ENCODE measurements at places on chromosomes 6 and 20.

DNA sequence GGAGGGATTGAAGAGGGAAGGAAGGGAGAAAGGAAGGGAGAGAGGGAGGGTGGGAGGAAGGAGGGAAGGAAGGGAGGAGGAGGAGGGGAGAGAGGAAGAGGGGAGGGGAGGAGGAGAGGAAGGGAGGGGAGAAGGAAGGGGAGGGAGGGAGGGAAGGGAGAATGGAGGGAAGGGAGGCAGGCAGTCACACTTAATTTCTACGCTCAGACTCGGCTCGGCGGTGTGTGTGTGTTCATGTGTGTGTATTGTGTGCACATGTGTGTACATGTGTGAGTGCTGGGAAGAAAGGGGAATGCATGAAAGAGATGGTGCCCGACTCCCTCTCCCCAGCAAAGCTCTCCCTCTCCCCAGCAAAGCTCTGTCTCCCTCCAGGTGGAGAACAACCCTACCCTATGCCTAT is 79.1 kb upstream of the AFDN start:
- DNase-seq = no peak

DNA sequence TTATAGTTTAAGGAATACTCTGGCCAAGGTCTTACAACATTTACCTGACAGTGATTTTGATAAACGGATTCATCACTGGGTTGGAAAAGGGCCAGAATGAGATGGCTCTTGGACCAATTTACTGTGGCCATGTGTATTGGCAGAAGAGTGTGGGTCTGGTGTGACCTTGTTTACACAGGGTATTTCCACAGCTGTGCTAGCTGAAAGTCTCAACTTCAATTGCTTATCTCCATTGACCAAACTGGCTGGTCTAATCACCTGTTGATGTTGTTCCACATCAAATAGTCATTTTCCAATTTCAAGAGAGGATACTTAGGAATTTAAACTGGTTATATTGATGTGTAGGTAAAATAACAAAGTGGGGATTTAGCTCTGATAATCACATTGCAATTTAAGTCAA is 501.6 kb upstream of the MAP3K7 start:
- no peak for DNase-seq

- no peak for DNase-seq
Observed at GRCh38 chr6:40925341-40925740, 113.7 kb downstream of the UNC5CL start.

- no peak for DNase-seq
Observed at GRCh38 chr6:105886066-105886813, 199.9 kb upstream of the PRDM1 start.

DNA sequence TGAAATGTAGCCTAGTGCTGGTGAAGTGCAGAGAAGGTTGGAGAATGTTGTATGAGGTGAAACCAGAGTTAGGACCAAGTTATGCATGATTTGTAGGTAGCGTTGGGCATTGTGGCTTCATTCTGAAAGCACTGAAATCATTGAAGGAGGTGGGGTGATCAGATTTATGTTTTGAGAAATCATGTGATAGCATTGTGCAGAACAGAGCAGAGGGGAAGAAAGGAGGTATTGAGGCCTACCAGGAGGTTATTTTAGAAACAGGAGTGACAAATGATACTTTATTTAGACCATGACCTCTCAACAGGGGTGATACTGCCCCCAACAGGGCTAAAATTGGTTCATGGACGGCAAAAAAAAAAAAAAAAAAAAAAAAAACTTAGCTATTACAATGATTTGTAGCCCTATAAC is 15.6 kb upstream of the HMGN3 start:
- no peak for DNase-seq

DNA sequence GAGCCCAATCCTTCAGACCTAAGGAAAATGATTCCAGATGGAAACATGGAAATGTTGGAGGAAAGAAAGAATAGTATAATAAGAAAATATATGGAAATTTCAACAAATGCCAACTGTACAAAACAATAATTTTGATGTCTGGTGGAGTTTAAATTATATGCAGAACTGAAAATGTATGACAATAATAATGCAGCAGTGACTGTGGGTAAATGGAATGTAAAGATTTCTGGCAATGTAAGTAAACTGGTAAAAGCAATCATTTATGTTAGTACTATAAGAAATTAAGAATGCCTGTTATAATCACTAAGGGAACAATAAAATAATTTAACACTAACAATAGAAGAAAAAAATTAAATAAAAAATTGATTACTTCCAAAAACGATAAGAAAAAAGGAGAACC is 89.0 kb downstream of the EDN1 start:
- DNase-seq = no peak

GRCh38 chr6:148513145-148514071 is 170.8 kb downstream of the SASH1 start:
- no peak for DNase-seq

DNA sequence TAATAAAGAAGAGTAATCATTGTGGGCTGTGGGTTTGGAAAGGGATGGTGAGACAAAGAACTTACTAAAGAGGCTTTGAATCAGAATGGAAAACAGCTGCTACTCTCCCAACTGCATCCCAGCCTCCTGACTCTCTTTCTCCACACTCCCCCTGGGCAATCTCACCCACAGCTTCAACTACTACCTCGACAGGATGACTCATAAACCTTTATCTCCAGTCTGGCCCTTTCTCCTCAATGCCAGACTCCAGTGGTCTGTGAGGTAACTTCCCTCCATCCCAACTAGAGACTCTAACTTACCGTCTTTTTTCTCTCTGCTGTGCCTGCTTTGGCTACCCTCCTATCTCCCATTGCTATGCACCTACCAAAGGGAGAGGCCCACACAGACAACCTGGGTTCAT is 135.3 kb upstream of the RREB1 start:
- no peak for DNase-seq

DNA sequence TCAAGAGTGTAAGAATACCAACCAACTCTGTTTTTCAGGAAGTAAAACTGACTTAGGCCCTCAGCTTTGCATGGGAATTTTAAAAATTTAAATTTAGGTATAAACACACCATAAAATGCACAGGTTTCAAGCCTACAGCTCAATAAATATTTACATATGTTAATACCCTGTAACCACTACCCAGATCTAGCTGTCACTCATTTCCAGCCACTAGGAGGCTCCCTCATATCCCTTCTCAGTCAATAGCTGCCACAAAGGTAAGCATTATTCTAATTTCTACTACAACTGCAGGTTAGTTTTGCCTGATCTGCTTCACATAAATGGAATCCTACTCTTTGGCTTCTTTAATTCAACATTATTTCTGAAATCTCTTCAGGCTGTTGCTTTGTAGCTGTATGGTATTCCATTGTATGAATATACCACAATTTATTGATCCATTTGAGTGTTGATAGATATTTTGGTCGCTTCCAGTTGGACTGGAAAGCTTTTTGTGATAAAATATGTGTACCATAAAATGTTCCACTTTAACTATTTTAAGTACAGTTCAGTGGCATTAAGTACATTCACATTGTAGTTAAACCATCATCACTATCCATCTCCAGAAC is 32.5 kb upstream of the MEI4 start:
- no peak for DNase-seq

GRCh38 chr6:156175971-156176421 is 601.2 kb upstream of the ARID1B start:
- no peak for DNase-seq

DNA sequence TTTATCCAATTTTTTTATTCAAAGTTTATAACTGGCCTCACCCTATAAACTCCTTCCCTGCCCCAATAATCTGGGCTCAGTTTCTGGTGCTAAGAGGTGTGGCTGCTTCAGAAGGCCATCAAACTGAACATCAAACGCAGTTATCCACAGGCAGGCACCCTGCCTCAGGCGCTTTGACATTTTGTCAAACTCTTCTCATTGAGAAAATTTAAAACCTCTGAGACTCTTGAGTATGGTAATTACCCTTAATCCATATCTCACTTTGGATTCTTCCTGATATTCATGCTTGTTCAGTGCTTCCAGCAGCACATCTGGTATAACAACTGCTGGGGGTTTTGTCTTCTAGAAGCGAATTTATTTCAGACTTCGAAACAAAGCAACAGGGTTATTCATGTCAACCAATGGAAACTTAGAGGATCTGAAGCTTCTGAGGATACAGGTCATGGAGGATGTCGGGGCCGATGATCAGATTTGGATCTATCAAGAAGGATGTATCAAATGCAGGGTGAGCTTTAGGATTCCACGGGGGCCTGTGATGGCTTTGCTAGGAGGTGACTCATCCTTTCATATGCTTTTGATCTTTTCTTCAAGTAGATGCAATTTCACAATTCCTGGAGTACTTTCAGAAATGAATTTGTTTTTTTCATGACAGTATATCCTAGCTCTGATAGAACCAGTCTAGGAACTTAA is 68.2 kb downstream of the RTN4IP1 start:
- no peak for DNase-seq

DNA sequence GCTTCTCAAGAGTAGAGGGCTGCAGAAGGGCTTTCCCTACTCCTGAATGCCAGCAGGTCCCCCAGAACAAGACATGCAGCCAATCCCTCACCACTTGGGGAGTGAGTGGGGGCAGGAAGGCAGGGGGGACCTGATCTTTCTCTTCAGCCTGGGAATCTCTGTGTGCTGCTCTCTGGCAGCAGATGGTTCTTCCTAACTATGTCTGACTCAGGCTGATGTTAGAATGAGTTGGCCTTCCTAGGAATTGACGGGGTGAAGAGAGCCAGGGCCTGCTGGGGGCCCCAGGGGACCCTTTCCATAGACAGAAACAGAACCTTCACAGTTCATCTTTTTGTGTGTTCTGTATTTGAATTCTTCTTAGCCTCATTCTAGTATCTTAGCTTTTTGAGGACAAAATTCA is 29.0 kb upstream of the TCP11 start:
- DNase-seq = no peak

DNA sequence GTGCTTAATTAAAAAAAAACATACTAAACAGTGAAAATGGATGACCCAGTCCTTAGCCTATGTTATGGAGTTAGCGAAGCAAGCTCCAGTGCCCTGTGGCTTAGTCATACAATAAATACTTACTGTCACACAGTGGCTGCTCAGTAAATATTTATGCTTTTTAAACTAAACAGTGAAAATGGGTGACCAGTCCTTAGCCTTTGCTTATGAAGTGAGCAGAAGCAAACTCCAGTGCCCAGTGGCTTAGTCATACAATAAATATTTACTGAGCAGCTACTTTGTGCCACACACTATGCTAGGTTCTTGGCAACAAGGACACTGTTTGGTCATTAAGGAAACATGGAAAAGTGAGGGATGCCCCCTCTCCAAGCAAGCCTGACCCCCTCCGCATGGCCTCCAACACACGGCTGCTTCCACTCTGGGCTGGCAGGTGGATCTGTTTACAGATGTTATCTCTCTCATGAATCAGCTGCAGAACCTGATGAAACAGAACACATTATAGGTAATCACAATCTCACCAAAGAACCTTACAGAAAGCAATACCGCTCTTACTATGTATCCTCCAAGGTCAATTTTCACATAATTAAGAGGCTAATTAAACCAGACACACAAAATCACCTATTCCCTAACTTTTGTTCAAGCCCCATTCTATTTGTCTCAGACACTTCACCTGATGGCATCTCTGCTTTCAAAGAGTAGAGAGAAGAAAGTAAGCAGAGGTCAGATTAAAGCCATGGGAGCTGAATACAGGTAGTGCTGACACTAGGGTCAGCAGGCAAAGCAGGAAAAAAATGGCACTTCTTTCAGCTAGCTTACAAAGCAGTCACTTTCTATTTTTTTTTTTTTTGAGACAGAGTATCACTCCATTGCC is 27.3 kb downstream of the CDK5RAP1 start:
- no peak for DNase-seq

DNA sequence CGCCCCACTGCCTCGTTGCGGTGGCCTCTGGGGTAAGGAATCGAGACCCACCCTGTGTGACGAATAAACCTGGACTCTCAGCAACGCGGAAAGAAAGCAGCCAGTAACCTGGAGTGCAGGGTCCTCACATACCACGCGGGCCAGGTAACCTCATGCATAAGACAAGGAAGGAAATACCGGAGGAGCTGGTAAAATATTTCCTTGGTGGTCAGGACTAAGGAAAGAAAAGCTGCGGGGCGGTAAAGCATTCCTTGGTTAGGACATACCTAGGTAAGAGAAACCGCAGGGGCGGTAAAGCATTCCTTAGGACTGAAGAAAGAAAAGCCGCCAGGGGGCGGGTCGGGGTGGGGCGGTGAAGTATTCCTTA is 80.7 kb downstream of the SYTL3 start:
- DNase-seq = no peak
